NCI-H1105 (cell line): ENCODE measurements at places on chromosomes 6 and 20.

DNA sequence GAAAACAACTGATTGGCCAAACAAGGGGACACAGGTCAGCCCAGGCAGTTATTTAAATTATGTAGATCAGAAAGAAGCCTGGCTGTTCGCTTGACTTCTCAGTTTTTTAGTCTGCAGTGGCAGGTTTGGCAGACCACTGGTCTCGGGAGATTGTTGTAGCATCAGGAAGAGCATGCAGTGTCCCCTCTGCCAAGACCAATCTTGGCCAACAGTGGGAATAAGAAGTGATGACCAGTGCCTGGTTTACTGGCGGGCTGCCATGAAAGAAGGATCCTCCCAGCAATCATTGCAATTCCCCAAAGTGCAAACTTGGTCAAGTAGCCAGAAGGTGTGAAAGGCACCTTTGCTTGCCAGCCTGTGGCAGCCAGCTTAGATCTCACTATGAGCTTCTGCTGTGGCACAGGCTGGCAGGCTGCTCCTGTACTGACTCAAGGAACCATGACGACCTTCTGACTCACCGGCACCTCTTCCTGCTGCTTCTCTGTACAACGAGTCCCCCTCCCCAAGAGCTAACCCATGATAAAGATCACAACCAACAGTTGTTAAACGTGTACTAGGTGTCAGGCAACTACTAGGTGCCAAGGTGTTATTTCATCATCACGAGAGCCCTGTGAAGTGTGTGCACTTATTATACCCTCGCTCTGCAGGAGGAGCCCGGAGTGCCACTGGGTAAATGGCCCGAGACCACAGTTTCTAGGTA lies 76.8 kb upstream of the DUSP22 start:
- DNase-seq, result no peak

DNA sequence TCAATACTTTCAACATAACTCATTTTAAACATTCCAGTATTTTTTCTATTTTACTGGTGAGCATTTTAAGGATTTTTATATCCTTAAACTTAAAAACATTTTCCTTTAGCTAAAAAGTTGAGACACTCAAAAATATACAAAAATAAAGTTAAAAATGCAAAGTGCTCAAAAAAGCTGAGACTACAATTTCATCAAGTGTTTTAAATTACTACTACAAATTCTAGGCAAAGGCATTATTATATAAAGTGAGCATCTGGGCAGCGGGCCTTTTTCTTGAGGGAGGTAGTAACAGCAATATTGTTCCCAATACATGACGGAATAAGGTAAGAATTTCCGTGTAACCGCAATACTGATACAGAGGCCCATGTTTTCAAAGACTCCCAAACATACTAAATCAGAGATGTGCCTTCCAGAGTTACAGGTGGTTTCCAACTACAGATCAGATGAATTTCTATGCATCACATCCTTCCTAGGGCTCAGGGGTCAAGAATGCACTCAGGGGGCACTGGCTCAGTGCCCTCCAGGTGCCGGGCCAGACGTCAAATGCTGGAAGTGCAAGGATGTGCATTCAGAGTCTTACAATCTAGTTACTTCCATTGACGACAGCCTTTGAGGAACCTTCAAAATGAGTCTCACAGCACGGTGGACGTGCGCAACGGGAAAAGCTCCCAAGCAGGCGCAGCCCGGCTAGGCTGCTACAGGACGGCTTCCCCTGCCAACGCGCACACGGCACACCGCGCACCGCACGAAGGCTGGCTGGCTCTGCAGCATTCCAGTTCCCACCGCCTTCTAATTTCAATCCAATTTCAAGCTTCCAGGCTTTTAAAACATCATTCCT lies 1.7 kb downstream of the PHF10 start:
- DNase-seq, result peak; percentile 24

GRCh38 chr6:108576709-108577108 lies 16.0 kb downstream of the FOXO3 start:
- no peak for DNase-seq

DNA sequence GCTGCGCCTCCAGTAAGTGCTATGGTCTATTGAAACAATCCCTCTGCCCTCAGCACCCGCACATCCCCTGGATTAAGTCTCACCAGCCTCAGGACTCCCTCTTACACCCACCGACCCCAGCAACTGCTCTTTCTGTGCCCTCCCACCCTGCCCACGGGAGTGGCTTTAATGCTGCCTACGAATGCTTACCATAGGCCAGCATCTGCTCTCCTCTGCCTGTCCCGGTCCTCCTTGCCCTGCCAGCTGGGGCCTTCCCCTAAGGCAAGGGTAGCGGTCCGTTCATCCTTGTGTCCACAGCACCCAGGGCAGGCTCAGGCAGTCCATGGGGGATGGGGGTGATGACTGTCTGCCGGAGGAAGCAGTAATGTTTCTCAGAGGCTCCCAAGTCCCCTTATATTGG lies 4.1 kb downstream of the EBF4 start:
- no peak for DNase-seq

DNA sequence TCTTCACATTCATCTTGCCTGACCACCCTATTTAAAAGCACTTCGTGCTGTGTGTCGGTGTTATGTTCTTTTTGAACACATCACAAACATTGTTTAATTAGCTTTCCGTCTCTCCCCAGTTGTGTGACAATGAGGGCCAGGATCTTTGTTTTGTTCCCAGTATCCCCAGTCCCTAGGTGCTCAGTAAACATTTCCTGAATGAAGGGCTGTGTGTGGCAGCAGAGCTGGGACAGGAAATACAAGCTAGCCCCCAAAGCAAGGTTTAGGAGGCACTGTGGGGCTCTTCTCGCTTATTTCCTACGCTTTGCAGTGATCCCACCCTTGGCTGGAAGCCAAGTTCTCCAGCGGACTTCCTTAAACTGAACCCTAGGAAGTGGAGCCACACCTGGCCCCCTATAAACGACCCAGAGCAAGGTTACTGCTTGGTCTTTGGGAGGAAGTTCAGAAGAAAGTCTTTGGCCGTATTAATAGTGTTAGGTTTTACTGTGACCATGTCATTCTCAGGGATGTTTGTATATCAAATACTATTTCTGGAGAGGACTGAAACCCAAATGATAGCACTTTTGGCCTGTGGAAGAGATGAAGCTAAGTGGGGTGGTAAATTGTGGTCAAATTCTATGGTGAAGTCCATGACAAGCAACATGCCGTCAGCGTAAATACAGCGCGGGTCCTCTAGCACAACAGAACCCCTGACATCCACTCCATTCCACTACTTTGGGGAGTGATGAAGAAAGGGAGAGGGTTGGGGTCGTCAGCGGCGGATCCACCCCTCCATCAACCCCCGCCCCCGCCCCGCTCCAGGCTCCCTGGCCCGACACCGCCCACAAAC lies 570 bp upstream of the FANCE start:
- no peak for DNase-seq

DNA sequence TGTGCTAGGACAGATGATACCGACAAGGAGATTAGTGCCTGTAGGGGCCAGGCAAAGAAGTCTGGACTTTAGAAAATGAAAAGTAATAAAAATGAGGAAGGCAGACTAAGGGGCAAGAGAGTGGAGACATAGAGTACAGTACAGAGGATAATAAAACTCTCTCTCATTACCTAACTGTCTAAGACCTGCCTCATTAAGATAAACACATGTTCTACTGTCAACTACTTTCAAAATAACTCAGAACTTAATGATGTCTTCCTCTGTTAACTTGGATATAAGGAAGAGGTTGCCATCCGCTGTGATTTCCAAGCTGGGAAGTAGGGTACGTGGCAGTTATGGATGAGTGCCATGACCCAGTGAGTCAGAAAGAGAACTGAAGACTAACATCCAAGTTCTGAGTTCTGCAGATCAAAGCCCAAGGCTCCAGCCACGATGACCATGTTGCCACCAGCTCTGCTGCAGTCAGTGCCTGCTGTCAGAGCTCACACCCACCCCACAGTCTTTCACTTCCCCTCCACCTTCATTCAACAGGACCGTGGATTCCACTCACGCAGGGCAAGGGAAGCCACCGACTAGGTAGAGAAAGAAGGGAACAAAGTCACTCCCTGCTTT lies 81.8 kb downstream of the KIF16B start:
- no peak for DNase-seq

GRCh38 chr6:169804427-169804826 lies 53.0 kb downstream of the ERMARD start:
- no peak for DNase-seq

DNA sequence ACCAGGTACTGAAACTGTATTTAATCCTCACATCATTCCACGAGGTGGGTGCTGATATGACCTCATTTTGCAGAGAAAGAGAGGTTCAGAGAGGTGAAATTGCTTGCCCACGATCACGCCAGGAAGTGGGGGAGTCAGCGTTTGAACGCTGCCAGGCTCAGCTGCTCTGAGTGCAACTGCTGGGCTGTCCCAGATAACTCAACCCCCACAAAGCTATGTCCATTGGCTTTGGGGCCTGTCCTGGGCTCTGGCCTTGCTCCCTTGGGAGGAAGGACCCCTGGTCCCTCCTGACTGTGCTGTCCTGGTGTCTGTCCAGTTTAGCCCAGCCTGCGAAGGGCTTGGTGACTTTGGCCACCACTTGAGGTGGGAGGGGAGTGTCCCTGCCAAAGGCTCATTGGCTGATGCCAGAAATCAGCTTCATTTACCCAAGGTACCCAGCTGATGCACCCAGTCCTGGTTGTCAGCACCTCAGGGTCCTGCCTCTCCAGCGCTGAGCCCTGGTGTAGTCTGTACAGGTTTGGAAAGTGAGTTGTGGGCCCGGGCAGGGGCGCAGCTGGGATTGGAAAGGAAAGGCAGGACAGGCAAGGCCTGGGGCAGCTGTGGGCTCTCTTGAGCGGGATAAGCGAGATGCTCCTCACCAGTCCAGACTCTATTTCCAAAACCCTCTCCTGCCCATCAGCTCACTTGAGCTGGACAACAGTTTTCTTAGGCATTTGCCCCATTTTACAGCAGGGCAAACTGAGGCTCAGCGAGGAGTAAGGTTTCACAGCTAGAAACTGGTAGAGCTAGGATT lies 38.5 kb downstream of the SUN5 start:
- DNase-seq, result no peak

DNA sequence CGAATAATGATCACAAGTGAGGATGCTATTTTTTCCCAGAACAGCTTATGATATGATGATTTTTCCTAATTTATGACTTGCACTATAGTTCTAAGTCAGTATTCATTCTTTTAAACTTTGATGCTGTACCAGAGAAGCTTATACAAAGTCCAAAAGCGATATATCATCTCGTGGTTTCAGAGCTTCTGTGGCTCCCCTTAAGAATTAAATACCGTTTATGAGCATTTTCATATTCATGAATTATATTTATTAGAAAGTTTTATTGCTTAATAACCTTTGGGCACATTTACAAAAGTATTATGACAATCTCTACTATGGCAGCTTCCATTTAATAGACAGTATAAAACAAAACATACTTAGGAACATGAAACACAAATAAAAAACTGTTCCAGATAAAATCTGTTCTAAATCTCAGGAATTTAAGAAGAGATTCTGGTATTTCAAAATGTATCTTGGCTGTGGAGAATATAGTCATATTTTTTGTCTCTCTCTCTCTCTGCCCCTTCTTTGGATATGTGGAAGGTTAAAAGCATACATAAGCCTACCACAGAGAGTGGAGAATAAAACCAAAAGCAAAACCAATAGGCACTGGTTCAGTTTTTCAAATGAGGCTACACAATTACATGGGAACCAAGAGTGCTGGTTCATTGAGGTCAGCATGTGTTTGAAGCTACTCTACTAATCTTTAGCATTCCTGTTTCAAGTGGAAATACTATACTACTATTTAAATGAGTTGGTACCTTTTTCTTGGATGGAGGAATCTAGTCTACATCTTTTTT lies 884.5 kb upstream of the GJE1 start:
- DNase-seq, result no peak

- DNase-seq, result no peak
Observed at GRCh38 chr6:114638341-114638740, 295.5 kb upstream of the HS3ST5 start.

GRCh38 chr20:41697861-41698559 lies 79.8 kb upstream of the CHD6 start:
- DNase-seq, result peak; percentile 61

GRCh38 chr6:71203206-71203605 lies 85.4 kb upstream of the OGFRL1 start:
- no peak for DNase-seq

DNA sequence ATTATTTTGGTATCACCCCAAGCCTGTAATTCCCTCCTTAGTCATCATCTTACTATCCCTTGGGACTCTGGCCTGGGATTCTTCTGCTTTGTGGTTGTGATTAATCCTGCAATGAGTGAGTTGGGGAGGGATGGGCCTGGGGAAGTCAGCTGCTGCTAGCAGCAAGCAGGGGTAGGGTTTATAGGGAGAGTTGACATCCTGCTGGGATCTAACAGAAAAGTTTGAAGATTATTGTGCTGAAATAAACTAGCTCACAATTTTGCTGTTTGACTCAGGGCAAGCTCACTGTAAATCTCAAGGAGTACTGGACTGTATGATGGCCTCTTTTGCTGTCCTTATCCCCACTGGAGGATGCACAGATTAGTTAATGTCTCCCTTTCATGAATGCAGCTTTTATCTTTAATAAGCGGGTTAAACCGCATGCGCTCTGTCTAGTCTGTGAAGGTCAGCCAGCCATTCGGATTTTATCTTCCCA lies 83.4 kb downstream of the JARID2 start:
- DNase-seq, result no peak

DNA sequence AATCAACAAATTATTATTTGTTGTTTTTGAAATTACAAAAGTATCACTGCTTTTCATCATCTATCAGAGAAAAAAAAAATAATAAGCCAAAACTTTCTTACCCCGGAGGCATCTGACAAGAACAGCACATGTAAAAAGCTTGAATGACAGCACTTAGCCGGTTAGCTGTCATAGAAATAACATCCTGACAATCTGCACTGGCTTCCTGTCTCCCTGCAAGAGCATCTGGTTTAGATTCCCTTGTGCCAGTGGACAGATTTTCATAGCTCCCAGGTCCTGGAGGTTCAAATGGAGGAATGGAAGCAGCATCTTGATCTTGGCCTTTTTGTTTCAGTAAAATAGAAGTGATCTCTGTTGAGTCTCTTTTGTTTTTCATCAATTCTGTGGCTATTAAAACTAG lies 74.8 kb downstream of the HACE1 start:
- no peak for DNase-seq

- no peak for DNase-seq
Observed at GRCh38 chr6:41055149-41055548, 2.1 kb downstream of the APOBEC2 start.

- no peak for DNase-seq
Observed at GRCh38 chr6:157811476-157812173, 11.4 kb upstream of the SNX9 start.

DNA sequence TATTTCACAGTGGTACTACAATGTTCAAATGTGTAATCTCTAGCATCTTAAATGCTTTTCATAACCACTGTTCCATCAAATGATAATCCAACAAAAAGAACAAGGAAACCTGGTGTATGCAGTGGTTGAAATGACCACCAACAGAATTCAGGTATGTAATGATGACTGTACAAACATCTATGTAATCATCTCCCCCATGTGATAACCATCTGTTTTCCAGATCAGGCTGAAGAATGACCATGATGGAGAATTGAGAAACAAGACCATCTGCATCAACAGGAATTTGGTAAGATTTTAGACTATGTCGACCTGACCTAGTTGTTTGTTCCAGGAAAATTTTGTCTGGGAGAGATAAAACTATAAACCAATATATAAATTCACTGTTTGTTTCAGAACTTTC lies 81.3 kb upstream of the ASCC3 start:
- DNase-seq, result no peak
